ENCODE measurements at places on chromosomes 6 and 20.

DNA sequence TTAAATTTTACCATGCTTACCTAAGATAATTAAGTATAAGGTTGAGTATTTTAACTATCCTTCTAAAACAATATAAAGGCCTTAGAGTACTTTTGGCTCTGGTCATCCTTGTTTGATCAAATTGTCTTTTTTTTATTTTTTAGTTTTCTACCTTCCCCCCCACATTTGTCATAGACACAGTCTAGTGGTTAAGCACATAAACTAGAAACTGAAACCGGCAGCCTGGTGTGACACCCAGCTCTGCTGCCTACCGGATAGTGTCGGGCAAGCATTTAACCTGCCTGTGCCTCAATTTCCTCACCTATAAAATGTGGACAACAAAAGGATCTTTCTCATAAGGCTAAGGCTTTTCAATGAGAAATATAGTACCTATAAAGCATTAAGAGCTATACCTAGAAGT lies 21.6 kb upstream of the TULP4 start:
- DNase-seq: peak; percentile 38

GRCh38 chr6:163570579-163571231 lies 156.2 kb downstream of the QKI start:
- DNase-seq: no peak

- DNase-seq: peak; percentile 69
These were observed 159.8 kb upstream of the ARID1B start for GRCh38 chr6:156617376-156617775.

- no peak for DNase-seq
These were observed 570.4 kb upstream of the GJE1 start for GRCh38 chr6:141562186-141562811.

GRCh38 chr20:58306421-58307261 lies 2.9 kb upstream of the RAB22A start:
- DNase-seq: peak; percentile 99

DNA sequence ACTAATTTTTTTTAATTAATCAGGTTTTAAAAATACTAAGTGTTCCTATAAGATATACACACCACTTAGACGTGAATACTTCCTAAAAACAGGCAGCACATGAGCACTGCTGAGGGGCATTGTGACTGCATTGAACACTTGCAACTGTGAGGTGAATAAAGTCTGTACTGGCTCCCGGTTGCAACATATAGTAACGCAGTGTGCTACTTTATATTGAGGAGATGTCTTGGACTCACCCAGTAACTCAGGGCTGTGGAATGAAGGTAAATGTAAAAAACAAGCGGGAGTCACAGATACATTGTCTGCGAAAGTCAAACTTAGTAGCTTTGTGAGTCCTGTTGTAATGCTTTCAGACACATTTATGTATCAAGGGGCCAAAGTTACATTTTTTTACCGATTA lies 17.0 kb upstream of the HLA-A start:
- DNase-seq: no peak

GRCh38 chr6:138104618-138105213 lies 2.5 kb downstream of the PERP start:
- DNase-seq: no peak

DNA sequence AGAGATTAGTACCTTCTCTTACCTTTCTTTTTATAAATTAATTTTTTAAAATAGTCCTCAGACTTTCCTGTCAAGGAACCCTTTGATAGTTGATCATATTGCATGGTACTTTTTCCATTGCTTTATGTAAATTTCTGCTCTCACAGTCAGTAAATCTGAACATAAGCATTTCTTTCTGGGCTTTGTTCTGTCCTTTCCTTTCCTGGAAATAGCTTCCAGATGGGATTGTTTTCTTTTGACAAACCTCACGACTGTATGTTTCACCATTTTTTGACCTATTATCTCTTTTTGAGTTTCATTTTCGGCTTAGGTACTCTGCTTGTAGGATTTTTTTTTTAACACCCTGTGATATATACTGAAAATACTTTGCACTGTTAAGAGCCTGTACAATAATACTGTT lies 32.6 kb downstream of the UTRN start:
- DNase-seq: no peak

- DNase-seq: no peak
These were observed 17.6 kb upstream of the PYGB start for GRCh38 chr20:25230166-25230831.

DNA sequence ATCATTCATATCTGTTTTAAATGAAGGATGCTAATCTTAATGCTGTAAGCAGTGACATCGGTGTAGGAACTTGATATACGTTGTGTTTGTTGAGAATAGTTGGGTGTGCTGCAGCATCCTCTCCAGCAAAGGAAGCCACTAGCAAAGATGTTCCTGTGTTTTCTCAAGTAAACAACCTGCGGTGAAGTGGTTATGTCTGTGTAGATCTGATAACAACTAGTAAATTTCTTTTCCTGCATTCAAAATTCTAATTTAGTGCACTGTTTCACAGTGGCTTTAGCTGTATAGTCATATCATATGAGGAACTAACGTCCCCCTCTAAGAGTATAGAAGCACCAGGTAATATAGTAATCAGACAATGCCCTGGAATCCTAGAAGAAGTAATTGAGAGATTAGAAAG lies 38.7 kb downstream of the NCOA7 start:
- peak; percentile 89 for DNase-seq

DNA sequence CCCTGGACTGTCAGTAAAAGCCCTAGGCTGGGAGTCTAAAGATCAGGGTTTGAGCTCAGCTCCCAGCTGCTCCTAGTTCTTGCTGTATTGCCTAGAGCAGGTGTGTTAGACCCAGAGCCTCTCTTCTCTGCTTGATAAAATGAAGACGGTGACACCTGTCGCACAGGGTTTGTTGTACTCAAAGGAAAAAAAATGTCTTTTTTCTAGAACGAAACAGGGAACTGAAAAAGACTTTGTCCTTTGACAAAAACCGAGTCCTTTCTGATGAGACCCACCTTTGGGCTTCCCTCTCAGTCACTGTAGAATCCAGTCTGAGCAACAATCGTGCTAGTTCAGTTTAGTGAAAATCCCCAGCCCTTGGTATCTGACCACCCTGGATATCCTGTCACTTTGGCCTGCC lies 102.1 kb upstream of the LAMP5 start:
- no peak for DNase-seq

DNA sequence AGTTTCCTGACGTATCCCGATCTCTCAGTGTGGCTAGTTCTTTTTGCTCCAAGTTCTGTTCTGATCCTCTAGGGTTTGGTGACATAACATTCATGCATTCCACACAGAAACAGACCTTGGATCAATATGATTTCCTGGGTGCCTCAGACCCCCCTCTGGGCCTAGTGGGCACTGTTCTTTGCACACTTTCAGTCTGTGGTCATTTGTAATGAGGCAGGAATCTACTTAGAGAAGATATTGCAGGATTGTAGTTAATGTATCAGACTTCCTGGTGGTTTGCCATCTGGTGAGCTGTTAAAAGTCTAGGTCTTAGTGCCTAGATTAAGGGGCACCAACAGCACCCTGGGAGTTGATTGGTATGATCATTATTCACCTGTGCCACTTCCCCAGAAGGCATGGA lies 7.5 kb downstream of the BEND6 start:
- DNase-seq: no peak

DNA sequence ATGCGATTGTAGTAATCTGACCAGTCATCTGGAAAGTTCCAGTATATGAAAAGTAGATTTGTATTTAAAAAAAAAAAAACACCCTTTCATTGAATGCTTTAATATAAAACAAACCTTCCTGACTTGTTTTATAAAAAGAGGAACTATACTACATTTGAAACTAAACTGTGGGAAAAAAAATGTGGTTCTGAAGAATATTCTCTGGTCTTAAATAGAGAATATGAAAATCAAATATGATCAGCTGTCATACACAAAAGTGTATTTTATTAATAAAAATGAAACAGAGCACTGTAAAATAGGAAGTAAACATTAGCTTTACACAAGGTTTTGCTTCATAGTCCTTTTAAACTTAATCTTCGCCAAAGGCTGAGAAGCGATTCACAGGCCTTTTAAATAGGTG lies 25.3 kb upstream of the CD83 start:
- DNase-seq: no peak

DNA sequence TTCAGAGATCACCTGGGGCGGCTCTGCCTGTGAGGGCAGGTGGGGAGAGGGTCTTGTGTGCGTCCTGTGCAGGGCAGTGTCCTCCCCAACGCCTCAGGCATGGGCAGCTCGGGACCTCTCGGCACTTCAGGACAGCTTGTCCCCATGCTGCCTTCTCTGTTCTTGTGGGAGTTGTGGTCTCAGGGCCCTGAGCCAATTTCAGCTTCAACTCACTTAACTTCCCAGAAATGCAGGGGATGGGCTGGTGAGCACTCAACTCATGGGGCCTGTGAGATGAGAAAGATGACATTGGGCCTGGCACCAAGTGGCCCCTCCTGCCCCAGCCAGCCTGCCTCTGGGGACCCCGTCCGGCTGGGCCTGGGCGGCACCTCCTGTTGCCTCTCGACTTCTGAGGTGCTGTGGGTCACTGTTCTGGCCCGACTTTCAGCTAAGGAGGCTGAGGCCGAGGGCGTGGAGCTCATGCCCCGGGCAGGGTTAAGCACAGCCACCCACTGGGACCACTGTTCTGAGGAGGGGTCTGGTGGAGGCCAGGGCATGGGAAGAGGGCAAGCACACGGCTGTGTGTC lies 6.7 kb downstream of the RGS19 start:
- DNase-seq: no peak

All from common myeloid progenitor, CD34-positive (primary cell).